A549 treated with GW870086 at 1 μM for 4 hours (cell line): ENCODE measurements at places on chromosomes 3 and 15. TPM values are rescaled to one million over a fixed set of nuclear protein-coding genes. Genes with fewer than 3 reads are reported as not detected.

Gene ATP2C1
- 28.7 to 36.4 TPM (median 32.3 TPM) in 5 replicates for total RNA-seq

Gene CCDC191
- total RNA-seq, result 1.2 to 2.0 TPM (median 1.7 TPM) in 5 replicates

Gene CD86
- total RNA-seq, result 0.10 TPM in 1 of 5 replicates, not detected in the others

Gene TMEM266
- total RNA-seq, result 0.11 to 0.24 TPM (median 0.18 TPM) in 4 of 5 replicates, not detected in the other

Gene CDHR4
- 0.21 to 0.52 TPM (median 0.32 TPM) in 4 of 5 replicates, not detected in the other for total RNA-seq

Gene SV2B
- 0.06 to 0.15 TPM (median 0.12 TPM) in 4 of 5 replicates, not detected in the other for total RNA-seq

Gene ACSBG1
- total RNA-seq, result 0.17 to 0.59 TPM (median 0.31 TPM) in 5 replicates

Gene AQR
- total RNA-seq, result 23.9 to 34.9 TPM (median 34.4 TPM) in 5 replicates
